ENCODE measurements at places on chromosomes 6 and 20.

DNA sequence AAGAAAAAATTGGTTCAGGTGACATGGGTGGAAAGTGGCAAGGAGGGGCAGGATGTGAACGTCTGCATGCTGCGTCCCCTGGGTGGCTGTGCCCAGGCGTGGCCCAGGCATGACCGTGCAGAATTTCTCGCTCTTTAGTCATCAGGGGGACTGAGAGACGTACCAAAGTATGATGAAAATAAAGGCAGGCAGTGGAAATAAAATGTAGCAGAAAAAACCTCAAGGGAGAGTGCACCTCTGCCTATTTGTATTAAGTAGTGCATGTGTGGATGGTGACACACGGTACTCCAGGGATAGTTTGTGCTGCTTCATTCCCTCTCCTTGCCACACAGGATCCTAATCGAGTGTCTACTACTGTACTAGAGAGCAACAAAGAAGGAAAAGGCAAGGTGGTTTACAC is 81.1 kb downstream of the ATP9A start:
- DNase-seq = no peak

DNA sequence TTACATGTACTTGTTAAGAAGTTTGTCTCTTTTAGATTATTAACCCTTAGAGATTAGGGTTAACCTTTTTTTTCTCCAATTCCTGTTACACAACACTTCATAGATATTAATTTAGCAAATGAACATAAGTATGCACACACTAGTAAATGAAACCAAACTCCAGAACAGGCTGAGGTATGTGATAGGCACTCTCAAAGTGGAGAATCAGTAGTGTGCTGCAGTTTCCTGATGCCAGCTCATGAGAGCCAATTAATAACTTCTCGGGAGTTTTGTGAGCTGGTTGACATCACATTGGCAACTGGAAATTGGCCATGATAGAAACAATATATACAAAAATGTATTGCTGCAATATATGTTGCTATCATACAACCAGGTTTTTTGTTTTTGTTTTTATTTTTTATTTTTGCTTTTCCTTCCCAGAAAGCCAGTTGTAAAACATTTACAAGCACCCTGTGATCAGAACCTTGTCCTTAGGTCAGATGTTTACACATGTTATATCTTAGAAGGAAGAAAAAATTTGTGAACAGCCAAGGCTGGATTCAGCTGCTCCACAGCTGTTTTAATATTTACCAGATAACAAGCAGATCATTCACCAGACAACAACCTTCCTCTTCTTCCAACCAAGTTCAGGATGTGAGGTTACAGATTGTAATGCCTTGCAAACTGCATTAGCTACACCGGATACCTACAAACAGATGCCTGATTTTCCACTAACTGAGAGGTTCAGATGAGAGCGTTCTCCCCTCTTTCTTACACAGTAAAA is 42.4 kb upstream of the ECHDC1 start:
- DNase-seq = no peak

- peak; percentile 38 for DNase-seq
These were observed 39.7 kb upstream of the TULP1 start for GRCh38 chr6:35552285-35552917.

GRCh38 chr20:12970372-12970821 is 38.4 kb upstream of the SPTLC3 start:
- DNase-seq = no peak

DNA sequence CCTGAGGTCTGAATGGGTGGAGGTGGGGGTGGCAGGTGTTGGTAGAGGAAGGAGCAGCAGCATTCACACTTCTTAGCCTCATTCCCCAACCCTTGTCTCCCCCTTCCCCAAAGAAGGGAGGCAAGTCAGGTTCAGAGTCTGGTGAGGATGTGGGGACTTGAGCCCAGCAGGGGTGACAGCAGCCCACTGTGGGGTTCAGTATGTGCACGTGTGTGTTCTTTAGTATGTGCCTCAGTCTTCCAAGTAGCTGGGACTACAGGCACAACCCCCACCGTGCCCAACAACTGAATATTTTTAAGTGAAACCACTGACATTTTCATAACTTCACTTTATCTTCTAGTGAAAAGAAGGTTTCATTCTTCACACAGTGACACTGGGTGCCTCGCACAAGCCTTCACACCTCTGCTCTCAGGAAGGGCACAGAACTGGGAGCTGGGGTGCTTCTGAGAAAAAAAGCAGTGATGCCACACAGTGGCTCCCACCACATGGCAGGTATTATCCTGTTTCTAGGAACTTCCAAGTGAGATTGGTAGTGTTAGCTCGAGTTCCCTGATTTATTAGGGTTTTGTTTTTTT is 33.4 kb upstream of the PRELID3B start:
- no peak for DNase-seq

DNA sequence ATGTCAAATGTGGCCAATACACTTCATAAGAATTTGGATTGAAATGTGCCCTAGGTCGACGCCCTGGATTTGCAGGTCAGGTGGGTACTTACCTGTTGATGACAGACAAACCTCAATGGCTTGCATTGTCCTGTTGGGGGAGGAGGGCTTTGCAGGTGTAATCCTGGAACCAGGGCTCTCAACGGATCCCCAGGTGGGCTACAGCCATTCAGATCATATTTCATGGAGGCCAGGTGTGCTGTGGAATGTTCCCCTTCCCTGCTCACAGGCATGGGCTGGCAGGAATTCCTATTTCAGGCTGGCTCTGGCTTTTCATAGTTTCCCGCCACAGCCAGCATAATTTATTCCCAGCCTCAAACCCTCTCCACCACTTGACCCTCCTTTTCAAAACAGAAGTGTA is 254.7 kb downstream of the SMOC2 start:
- no peak for DNase-seq

DNA sequence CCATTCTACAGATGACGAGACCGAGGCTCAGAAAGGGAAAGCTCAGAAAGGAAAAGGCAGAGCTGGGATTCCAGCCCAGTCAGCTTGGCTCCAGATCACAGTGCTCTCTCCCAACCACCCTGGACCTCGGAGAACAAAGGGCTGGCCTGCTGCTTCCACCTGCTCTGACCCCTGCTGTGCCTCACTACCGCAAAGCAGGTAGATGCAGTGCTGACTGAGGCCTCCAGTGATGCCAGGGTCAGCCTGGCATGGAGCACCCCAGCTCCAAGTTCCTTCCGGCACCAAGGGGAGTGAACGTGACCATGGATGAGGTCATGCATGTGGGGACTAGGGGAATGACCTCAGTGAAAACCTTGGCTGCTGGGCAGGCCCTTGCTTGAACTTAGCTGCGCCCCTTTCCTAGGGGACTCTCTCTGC is 20.7 kb upstream of the TLDC2 start:
- DNase-seq = no peak

GRCh38 chr20:11117808-11118528 is 444.2 kb upstream of the JAG1 start:
- no peak for DNase-seq

DNA sequence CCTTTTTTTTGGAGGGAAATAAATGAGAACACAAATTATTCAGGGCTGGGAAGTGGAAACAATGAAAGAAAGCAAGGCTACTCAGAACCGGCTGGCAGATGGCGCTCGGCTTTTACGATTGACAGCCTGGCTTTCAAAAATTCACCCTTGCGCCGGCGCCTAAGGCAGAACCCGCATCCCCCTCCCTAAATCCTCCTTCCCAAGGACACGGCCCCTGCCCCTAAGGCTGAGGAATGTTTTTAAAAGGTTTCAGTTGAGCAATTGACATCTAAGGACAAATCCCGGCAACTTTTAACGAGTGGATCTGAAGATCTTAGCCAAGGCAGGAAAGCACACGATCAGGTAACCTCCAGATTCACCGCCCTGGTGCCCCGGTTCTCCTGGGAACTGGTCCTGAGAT is 16.3 kb downstream of the GNAS start:
- no peak for DNase-seq

DNA sequence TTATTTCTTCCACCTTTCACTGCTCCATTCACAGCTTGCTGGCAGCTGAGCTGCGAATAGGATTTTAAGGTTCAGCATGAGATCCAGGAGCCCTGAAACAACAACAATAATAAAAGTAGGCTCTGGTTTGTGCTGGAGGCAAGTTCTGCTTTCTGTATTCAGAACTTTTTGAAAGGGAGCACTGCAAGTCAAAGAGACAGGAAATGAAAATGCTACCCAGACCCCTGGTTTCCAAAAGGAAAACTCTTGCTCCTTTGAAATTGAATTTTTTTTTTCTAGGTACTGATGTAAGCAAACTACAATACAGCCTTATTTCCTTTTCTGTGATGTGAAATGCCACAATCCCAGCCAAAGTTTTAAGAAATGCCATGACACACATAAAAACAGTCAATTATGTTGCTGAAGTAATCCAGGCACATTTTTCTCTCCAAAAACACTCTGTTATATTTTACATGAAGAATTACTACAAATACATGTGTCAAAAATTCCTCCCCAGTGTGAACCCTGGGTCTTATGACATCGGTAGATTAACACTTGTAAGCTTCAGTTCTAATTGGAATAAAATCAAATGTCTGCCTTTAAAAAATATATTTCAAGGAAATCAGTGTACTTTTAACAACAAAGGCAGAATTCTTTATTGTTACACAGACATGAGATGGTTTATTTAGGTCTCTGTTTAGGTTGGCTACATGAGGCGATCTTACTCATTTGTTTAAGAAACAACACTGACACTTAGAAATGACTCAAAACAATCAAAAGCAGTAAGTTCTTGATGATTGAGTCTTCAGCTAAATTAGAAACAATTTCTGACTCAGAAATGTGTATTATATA is 656.7 kb downstream of the EPHA7 start:
- no peak for DNase-seq

DNA sequence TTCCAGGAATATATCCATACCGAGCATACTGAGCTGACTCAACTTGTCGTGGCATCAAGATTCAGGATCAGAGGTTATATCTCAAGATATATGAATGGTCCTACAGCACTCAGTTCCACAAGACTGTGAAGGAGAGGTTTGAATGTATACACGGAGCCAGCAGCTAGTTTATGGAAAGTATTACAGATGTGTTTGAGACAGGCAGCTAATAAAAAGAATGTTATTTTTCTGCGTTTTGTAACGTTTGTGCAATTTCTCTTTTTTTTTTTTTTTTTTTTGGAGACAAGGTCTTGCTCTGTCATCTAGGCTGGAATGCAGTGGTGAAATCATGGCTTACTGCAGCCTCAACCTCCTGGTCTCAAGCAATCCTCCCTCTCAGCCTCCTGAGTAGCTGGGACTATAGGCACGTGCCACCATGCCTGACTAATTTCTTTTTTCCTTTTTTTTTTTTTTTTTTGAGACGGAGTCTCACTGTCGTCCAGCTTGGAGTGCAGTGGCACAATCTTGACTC is 3.4 kb upstream of the FAM110A start:
- DNase-seq = no peak

- no peak for DNase-seq
These were observed 90.2 kb downstream of the PREX1 start for GRCh38 chr20:48737434-48738093.

DNA sequence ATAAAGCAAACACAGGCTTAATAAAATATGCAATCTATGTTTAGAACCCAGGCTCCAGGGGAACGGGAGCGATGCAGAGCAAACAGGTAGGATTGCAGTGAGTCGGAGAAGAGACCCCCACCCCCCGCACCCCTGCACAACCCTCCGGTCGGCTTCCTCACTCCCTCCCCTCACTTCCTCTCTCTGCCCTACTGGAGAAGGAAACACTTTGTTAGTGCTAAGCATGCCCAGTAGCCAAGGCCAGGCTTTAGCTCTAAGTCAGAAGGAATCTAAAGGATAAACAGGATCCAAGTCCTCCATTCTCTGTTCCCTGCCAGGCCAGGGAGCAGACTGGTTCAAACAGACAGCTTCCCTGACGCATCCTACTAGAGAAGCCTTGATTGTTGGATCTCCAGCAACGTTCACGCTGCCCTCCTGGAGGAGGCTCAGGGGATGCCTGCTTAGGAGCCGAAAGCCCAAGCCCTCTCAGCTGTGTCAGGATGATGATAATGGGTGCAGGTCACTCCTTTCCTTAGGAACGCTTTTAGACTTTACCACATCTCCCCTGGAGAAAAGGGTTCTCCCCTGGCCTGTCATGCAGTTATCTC is 14.7 kb downstream of the FOXQ1 start:
- no peak for DNase-seq

DNA sequence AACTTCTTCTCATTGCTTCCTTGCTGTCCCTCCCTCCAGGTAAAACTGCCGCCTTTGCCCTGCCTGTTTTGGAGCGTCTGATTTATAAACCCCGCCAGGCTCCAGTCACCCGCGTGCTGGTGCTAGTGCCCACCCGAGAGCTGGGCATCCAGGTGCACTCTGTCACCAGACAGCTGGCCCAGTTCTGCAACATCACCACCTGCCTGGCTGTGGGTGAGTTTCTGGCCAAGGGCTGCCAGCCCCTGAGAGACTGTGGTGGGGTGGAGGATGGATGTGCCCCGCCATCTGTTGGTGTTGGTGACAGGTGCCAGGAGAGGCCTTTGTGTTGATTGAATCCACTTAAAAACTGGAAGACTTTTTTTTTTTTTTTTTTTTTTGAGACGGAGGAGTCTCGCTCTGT is 9.5 kb downstream of the DDX27 start:
- no peak for DNase-seq

Data from stimulated activated CD8-positive, alpha-beta memory T cell treated with anti-CD3 and anti-CD28 coated beads, Interleukin-4, amount 100 ng/mL, for 4 hours (primary cell).